Bronchial smooth muscle cell (primary cell): ENCODE measurements at places on chromosomes 4 and X. TPM values are rescaled to one million over a fixed set of nuclear protein-coding genes. Genes with fewer than 3 reads are reported as not detected.

The JAKMIP1 gene
- total RNA-seq = not detected in 2 replicates

The SHROOM4 gene
- total RNA-seq = 0.17 and 0.47 TPM in 2 replicates

The NLGN4X gene
- 0.09 TPM in 1 of 2 replicates, not detected in the other for total RNA-seq

The GDPD2 gene
- not detected in 2 replicates for total RNA-seq

The ZDHHC15 gene
- under 0.01 and 0.09 TPM in 2 replicates for total RNA-seq
